Thoracic aorta (tissue), 2 donors: ENCODE measurements at places on chromosomes 13 and 19. TPM values are rescaled to one million over a fixed set of nuclear protein-coding genes. Genes with fewer than 3 reads are reported as not detected.

The URI1 gene
- total RNA-seq, result 44.5 TPM

The PDCD5 gene
- total RNA-seq, result 76.0 TPM

- no peak overlapping the region for H3K27ac ChIP-seq
- no peak overlapping the region for H3K4me3 ChIP-seq
- H3K4me1 ChIP-seq, result peaks cover 21% of the 10 kb centered on the region
- H3K27me3 ChIP-seq, result peaks cover 8% of the 10 kb centered on the region
These were observed 3.9 kb downstream of the SIAH3 start for GRCh38 chr13:45847554-45848224.

- DNase-seq, result no peak
- no peak overlapping the region for H3K27ac ChIP-seq
- no peaks in the 10 kb centered on the region for H3K36me3 ChIP-seq
These were observed 5.9 kb downstream of the RTBDN start for GRCh38 chr19:12828494-12828893.

- no peak overlapping the region for H3K27ac ChIP-seq
- H3K4me1 ChIP-seq, result no peaks in the 10 kb centered on the region
- no peaks in the 10 kb centered on the region for H3K36me3 ChIP-seq
- DNase-seq, result no peak
These were observed 1242.2 kb upstream of the MIR17HG start for GRCh38 chr13:90105276-90105675.

- no peak for DNase-seq
- H3K4me1 ChIP-seq, result no peaks in the 10 kb centered on the region
- no peaks in the 10 kb centered on the region for H3K27me3 ChIP-seq
- no peaks in the 10 kb centered on the region for H3K36me3 ChIP-seq
- H3K4me3 ChIP-seq, result no peak overlapping the region
These were observed 347.6 kb upstream of the NBEA start for GRCh38 chr13:34594507-34594906.

DNA sequence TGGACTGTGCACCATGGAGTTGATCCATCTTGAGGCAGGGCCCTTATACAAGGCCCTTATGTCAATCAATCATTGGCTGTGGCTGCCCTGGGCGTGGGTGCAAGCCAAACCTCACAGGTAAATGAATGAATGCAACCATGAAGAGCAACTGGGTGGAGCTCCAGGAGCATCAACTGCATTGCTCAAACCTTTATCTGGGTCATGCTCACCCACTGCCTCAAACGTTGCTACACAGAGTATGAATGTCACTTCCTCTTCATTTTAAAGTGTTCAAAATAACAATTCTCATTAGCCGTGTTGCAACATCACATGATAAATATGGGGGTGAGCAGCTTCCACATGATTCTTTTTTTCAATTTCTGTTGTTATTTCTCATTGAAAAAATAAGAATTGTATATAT, 6.4 kb upstream of the ZNF333 start:
- no peaks in the 10 kb centered on the region for H3K27me3 ChIP-seq
- H3K4me3 ChIP-seq, result no peak overlapping the region
- no peak overlapping the region for H3K27ac ChIP-seq
- no peaks in the 10 kb centered on the region for H3K4me1 ChIP-seq

- H3K36me3 ChIP-seq, result no peaks in the 10 kb centered on the region
- peak; percentile 3 for DNase-seq
- no peak overlapping the region for H3K27ac ChIP-seq
- H3K27me3 ChIP-seq, result no peaks in the 10 kb centered on the region
- H3K4me3 ChIP-seq, result no peak overlapping the region
These were observed 26.3 kb downstream of the ZNF844 start for GRCh38 chr19:12090807-12091206.
